ENCODE measurements at places on chromosomes 4 and X.

- DNase-seq: no peak
Observed at GRCh38 chr4:24858026-24858425, 54.8 kb downstream of the CCDC149 start.

DNA sequence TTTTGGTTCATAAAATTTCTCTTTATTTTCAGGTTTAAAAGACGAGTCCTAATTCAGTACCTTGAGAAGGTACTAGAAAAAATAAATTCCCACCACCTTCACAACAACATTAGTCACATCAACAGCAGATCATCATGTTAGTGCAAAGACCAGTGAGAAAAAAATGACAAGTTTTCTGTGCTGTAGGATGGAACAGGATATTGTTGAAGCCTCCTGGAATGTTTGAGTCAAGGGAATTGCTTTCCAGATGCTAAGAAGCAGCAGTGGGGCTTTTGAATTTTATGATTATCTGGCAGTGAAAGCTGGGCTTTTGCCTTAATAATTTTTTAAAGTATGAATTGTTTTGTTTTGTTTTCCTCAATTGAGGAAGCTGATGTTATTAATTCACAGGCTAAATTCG is 61.0 kb downstream of the INTS6L start:
- DNase-seq: no peak

DNA sequence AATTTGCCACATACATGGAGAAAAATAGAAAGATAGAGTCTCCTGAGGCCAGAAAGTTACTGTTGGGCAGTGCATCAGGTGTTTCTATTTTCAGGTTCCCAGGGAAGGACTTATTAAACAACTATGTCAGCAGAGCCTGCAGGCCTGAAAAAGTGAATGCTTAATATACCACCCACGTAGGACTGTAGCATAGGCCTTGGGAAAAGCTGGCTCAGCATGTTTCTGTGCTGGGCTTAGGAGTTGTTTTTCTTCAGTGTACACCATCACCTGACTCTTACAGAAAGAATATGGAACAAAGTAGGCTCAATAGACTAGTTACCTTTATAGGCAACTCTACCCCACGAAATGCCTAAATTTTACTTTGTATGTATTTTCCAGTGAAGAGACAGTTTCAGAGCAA is 1385.9 kb downstream of the FAM133A start:
- no peak for DNase-seq

- DNase-seq: no peak
Observed at GRCh38 chr4:176464748-176465147, 145.0 kb downstream of the SPCS3 start.

GRCh38 chrX:63673896-63674295 is 111.1 kb downstream of the ARHGEF9 start:
- DNase-seq: no peak

GRCh38 chr4:104352211-104352610 is 142.5 kb downstream of the CXXC4 start:
- no peak for DNase-seq

DNA sequence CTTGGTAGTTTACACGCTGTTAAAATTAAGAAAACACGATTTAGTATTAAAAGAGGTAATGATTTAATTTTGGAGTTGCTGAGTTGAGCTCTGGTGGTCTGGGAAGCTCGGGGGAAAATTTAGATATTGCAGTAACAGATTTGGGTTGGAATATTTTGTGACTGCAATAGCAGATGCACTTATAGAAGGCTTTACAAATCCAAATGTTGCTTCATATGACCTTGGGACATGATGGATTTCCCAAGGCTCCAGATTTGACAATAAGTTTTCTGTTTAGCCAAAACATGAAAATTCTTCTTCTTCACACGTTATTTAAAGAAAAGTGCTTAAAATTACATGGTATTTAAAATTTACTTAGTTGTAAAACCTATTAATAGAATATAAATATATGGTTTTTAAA is 302.0 kb downstream of the SPRY1 start:
- no peak for DNase-seq

DNA sequence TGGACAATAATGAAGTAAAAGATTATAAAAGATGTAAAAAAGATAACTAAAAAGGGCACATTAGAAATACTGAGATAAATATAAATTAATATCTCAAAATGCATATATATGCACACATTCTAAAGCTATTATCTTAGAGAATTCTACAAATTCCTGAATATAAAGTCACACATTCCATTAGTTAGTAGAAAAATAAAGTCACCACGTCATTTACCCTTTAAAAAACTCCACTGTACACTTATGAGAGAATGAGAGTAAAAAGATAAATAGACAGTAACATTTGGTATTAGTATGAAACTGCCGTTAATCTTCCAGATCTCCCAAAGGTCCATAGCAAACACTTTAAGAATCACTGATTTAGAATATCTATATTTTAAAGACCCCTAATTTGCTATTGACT is 67.2 kb upstream of the IL15 start:
- DNase-seq: no peak

GRCh38 chrX:145631461-145631951 is 186.1 kb upstream of the SLITRK2 start:
- no peak for DNase-seq

DNA sequence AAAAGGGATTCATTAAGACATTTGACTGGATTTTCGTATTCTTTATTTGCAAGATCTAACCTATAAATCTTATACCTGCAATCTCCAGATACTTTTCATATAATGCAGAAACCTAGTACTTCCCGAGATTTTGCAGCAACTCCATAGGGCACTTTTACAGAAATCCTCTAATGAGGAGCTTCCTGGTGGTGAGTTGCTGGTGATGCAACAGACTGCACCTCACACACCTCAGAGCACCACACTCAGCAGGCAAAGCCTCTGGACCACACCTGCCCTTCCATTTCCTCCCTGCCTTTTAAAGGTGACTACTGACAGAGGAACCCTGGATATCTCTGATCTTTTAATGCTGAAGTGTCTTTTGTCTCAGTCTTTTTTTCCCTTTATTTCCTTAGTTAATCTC is 289.4 kb downstream of the TRAM1L1 start:
- DNase-seq: no peak

- DNase-seq: no peak
Observed at GRCh38 chr4:95080969-95081368, 323.2 kb downstream of the BMPR1B start.

GRCh38 chrX:39782276-39782675 is 315.5 kb downstream of the BCOR start:
- DNase-seq: no peak

GRCh38 chrX:47576021-47576898 is 6.0 kb upstream of the TIMP1 start:
- no peak for DNase-seq

DNA sequence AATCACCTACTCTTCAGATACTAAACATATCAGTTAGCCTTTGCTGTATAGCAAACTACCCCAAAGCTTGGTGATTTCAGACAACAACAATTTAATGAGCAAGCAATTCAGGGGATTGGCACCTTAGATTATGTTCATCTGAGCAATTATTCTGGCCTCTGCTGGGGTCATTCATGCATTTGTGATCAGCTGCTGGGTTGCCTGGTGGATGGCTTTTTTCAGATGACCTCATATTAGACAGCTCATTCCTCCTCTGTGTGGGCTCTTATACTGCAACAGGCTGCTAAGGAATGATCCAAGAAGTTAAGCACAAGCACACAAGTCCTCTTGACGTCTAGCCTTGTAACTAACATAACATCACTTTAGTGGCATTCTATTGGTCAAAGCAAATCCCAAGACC is 153.0 kb upstream of the PPP1R2C start:
- DNase-seq: no peak

- DNase-seq: no peak
Observed at GRCh38 chrX:38216642-38217041, 4.0 kb downstream of the SRPX start.

DNA sequence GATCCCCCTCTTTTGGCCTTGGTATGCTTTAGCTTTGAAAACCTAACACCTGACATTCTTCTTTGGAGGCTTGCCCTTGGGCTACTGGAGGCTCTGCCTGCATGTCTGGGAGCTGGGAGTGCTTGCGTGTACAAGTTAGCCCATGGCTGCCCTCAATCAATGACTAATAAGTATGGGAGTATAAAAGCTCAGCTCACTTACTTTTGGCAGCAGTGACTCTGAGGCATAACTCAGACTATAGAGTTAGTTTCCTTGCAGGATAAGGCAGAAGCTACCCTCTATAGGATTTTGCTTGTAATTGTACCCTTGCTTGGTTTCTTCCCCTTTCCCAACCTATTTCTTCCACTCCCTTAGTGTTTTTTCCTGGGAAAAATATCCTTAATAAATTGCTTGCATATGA is 247.9 kb downstream of the PPP1R2C start:
- no peak for DNase-seq

DNA sequence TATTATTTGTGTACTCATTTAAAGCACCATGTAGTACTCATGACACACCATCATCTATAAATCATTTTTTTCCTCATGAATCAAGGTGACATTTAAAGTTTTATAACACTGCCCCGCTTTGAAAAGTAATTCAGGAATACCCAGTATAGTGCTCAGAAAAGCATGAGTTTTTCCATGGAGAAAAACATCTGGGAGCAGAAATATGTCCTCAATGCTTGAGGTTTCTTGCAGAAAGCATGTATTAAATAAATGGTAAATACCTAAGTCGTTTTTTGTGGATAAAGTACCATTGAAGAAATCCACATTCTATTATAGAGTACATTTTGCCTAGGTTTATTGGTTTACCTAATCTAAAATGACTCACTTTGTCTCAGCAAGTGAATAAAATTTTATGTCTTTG is 66.2 kb downstream of the UBA6 start:
- DNase-seq: no peak

- no peak for DNase-seq
Observed at GRCh38 chrX:35351212-35351611, 408.6 kb downstream of the FAM47B start.

DNA sequence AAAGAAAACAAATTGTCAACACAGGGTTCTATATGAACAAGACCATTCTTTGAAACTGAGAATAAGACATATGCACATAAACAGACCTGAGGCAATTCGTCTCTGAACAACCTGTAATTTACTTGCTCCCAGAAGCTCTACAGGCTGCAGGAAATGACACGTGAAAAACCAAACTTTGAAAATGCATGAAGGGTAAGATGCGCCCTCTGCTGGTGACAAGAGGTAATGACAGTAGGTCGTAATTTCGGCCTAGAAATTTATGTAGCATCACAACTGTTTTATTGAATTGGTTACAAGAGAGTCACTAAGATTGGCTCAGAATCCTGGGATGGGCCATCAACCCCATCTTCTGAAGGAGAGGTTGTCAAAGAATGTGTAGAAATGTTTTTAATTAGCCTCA is 276.5 kb downstream of the PPP4R3C start:
- DNase-seq: no peak

GRCh38 chr4:127018381-127018780 is 614.4 kb upstream of the INTU start:
- no peak for DNase-seq

DNA sequence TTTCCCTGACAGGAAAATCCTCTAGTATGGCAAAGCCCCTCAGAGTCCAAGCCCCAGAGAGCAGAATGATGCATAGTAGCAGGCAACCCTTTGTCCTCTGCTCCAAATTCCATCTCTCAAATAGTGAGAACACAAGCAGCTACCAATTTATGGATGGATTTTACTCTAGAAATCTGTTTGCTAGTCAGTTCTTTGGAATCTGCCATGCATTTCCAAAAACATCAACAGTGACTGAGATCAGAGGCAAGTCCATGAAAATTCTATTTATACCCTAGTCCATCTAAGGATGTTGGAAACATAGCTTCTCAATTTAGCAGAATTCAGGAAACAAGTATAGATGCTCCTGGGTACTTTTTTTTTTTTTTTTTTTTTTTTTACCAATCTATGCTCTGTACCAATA is 10.0 kb upstream of the CC2D2A start:
- no peak for DNase-seq

DNA sequence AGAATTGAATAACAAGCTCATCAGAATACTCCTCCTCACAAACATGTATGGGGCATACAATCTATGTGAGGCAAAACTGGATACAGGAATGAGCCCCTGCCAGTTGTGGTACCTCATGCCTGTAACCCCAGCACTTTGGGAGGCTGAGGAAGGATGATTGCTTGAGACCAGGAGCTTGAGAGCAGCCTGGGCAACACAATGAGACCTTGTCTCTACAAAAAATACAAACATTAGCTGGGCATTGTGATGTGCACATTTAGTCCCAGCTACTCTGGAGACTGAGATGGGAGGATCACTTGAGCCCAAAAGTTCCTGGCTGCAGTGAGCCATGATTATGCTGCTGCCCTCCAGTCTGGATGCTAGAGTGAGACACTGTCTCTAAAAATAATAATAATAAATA is 611.0 kb downstream of the NLGN4X start:
- no peak for DNase-seq

- no peak for DNase-seq
Observed at GRCh38 chrX:3994315-3994714, 280.9 kb upstream of the PRKX start.

GRCh38 chr4:162265802-162266201 is 102.0 kb upstream of the FSTL5 start:
- DNase-seq: no peak

GRCh38 chrX:139725720-139726119 is 17.8 kb upstream of the MCF2 start:
- DNase-seq: no peak

DNA sequence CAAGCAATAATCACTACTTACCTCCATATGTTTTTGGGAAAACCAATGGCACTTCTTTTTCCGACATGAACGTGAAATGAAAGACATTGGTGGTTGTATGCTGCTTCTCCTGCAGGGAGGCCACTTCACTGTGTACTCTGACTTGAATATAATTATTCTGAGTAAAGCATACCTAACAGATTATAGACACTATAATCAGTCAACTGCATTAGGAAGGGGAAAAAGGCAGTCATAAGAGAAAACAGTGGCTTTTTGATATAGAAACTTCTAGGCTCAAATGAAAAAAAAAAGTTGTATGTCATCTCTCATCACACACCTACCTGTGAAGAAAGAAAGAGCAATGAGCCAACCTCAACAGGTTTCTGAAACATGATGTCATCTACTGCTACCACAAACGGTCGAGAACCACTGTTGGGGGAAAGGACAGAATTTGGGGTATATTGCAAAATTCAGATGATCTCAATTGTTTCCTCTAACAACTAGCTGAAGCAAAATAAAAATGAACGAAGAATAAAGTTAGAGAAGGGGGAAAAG is 37.4 kb downstream of the PRDX4 start:
- no peak for DNase-seq

- no peak for DNase-seq
Observed at GRCh38 chr4:99437723-99438404, 2.7 kb upstream of the ADH7 start.

GRCh38 chrX:46236411-46236810 is 308.8 kb downstream of the ZNF674 start:
- DNase-seq: no peak

DNA sequence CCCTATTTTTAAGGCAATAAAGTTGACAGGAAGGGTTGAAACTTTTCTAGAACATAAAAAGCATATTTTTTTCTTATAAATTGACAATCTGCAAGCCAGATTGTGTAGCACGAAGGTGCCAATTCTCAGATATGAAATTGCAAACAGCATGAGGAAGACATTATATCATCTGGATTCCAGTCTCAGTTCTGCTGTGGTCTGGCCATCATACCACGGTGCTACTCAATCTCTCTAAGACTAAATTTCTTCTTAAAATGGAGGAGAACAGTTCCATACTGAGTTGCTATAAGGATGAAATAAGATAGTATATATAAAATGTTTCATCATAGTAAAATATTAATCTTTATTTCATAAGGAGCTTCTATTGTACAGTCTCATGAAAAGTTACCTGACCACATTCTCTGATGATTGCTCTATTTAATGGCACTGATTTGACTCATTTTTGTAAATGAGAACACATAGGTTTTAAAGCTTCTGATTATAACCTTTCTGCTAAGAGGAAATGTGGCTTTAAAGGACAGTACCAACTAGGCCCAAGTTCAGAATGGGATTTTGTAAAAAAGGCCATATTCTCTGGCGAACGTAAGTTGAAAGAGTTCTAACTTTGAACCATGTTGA is 127.9 kb downstream of the SHROOM3 start:
- no peak for DNase-seq

All from activated T-helper 1 cell treated with anti-CD3 and anti-CD28 coated beads, Interleukin-2, amount 50 U/mL, for 16 hours (primary cell).